ENCODE measurements at places on chromosomes 16 and 17.

DNA sequence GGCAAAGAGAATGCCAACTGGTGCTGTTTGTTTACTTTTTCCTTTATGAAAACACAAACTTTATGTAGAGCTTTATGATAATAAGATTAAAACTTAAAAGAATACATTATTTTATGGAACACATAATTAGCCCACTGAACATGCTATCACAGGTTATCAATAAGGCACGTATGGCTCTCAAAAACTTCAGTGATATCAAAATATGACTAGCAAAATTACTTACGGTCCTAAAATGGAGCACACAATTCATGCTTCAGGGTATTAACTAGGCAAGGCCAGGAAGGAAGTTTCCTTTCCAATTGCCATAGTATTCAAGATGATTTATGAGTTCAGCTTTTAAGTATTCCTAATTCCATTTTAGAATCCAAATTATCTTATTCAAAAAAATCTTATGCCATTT is 3.6 kb downstream of the RNF43 start:
- no peak for DNase-seq

DNA sequence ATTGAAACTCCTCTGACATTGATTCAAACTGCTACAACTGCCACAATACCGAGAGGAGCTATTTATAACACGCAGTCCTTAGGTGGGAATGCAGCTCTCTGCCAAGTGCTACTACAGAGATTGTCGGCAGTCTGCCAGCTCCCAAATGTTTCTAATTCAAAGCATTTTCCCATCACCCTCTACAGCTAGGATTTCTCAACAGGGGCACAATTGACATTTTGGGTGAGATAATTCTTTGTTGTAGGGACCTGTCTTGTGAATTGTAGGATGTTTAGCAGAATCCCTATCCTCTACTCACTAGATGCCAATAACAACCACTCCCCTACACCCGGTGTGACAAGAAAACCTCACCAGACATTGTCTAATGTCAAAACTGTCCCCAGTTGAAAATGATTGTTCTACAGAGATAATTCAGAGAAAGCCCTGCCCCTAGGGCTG is 7.8 kb upstream of the N4BP1 start:
- no peak for DNase-seq

DNA sequence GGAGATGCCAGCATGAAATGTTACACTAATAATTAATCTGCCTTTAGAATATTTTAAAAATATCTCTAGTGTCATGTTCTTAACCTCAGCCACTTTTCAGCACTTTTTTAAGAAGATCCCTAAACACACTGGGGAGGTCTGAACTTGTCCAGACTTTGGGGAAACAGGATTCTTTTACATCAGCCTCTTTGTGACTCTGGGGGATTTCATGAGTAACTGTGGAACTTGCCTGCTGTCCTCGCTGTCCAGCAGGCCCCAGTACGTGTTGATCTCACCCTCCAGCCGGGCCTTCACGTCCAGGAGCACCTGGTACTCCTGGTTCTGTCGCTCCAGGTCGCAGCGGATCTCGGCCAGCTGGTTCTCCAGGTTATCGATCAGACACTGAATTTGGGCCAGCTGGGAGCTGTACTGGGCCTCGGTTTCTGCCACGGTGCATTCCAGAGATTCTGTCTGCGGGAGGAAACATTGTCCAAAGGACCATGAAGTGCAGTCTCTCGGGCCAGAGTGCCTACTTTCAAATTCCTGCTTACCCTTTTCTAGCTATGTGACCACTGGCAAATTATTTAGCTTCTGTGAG is 5.5 kb downstream of the KRT40 start:
- no peak for DNase-seq

DNA sequence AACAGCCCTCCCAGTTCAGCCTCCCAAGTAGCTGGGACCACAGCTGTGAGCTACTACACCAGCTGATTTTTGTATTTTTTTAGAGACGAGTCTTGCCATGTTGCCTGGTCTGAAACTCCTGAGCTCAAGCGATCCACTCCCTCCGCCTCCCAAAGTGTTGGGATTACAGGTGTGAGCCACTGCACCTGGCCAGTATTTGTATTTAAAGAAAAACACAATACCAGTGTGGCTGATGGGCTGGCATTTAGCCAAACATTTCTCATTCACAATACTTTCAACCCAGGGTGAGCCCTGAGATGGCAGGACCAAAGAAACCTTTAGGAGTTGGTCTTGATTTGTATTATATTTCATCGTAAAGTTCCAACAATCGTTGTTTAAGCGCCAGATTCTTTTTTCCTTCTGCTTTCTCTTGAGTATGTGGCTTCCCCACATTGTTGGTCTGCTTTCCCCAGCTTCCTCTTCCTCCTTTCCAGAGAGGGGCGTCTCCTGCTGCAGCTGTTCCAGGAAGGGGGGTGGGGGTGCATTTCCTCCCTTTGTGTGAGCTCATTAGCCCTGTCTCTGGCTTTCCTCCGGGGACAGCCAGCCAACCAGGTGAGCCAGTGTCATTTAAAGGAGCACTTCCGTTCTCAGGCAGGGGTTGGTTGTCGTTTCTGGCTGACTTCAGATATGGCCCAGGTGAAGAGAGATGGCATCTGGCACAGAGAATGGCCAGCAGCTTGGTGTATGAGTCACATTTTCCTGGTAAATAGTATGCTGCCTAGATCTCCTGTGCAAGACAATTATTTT is 79.9 kb downstream of the GPRC5B start:
- no peak for DNase-seq

GRCh38 chr17:68641276-68642117 is 40.3 kb upstream of the FAM20A start:
- DNase-seq = no peak
